ENCODE measurements at places on chromosomes 1 and 21.

GRCh38 chr1:111476761-111477309 lies 3.1 kb downstream of the C1orf162 start:
- H3K27ac ChIP-seq: no peak overlapping the region
- H3K36me3 ChIP-seq: no peaks in the 10 kb centered on the region
- no peaks in the 10 kb centered on the region for H3K27me3 ChIP-seq
- peaks cover 17% of the 10 kb centered on the region for H3K4me1 ChIP-seq
- DNase-seq: no peak

DNA sequence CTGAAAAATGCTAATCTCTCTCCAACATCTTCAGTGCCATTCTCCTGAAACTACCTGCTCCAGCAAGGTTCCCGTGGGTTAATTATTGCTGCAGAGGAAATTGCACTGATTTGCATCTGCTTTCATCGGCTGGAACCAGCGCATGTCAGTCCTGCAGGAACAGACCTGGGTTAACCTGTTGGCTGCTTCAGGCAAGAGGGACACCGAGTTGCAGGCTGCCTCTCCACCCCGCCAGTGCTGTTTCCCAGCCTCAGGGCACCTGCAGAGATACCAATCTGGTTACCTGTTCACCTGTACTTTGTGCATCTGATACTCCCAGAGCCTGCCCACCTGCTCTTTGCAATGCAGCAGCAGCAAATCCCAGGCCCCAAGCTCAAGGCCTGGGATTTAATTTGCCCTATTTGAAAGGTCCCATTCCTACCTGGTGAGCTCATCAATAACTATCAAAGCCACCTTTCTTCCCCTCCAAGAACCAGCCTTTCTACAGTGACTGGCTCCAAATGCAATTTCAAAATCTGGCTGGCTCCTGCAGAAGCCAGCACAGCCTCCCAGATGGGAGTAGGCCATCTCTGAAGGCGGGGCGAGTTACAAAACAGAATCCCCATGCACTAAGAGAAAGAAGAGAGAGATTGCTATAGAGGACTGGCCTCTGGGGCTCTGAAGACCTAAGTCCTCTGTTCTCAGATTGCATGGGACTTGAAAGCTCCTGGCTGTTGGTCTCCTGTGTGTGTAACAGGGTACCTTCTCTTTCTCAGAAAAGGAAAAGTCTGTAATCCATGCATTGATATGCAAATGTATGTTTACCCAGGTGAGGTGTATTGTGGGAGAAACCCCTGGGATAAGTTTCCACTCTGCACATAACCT lies 67.8 kb downstream of the TOMM20 start:
- H3K4me1 ChIP-seq: peaks cover 4% of the 10 kb centered on the region
- peaks cover 2% of the 10 kb centered on the region for H3K27me3 ChIP-seq
- no peaks in the 10 kb centered on the region for H3K36me3 ChIP-seq
- H3K4me3 ChIP-seq: no peak overlapping the region

DNA sequence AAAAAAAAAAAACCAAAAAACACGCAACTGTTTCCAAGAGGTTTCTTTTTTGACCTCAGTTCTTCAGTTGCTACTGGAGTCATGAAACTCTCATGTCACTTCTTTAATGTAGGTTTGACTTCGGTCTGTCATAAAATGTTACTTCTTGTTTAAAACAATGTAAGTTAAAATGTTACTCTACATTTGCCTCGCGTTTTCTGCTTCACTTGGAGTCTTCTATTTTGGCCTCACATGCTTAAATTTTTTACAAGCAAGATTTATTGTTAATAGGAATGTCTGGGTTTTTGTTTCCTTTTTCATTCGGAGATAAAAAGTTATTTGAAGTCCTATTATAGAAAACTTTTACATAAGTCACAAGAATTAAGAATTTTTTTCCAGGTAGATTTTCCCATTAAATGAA lies 880.2 kb downstream of the LTN1 start:
- peaks cover 11% of the 10 kb centered on the region for H3K4me1 ChIP-seq
- H3K4me3 ChIP-seq: no peak overlapping the region
- no peak overlapping the region for H3K27ac ChIP-seq
- no peaks in the 10 kb centered on the region for H3K36me3 ChIP-seq

DNA sequence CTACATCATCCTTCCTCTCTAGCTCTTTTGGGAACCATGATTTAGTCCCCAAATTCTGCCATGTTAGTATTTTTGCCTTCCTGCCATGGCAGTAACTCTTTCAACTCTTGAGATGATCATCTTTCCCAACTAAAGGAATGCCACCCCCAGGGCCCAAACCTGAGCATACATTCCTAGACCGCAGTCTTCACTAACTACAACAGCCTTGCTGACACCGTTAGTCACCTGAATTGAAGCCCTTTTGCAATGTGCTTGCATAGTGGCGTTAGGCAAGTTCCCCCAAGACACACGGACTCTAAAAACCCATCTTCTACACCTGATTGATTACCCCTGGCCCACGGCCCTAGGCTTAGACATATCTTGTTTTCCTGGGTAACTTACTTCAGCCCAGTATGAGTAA lies 16.4 kb upstream of the YTHDF2 start:
- H3K27me3 ChIP-seq: no peaks in the 10 kb centered on the region
- H3K4me3 ChIP-seq: peak overlapping the region; percentile 11
- DNase-seq: no peak
- H3K36me3 ChIP-seq: no peaks in the 10 kb centered on the region

GRCh38 chr1:166903232-166903631 lies 27.2 kb upstream of the TADA1 start:
- no peak overlapping the region for H3K4me3 ChIP-seq
- H3K27ac ChIP-seq: no peak overlapping the region
- no peaks in the 10 kb centered on the region for H3K27me3 ChIP-seq
- H3K4me1 ChIP-seq: no peaks in the 10 kb centered on the region

Data from glutamatergic neuron (in vitro differentiated cells).